ENCODE measurements at places on chromosomes 1 and 21.

GRCh38 chr21:44708866-44709425 is 2.4 kb downstream of the TSPEAR start:
- no peak for DNase-seq

GRCh38 chr1:43340559-43340958 is 2.9 kb downstream of the MPL start:
- no peak for DNase-seq

DNA sequence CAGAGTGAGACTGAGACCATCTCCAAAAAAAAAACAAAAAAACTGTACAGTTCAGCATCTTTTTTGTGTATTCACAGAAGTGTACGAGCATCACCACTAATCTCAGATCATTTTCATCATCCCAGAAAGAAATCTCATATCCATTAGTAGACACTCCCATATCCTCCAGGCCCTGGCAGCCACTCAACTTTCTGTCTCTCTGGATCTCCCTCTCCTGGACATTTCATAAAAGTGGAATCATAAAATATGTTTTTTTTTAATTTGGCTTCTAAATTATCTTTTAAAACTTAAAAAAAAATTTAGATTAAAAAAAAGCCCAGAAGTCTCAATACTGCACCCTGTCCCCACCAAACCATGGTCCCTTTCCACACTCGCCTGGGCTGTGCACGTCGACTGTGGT is 22.1 kb downstream of the RIPPLY3 start:
- DNase-seq: no peak

- DNase-seq: no peak
These were observed 14.5 kb downstream of the AXDND1 start for GRCh38 chr1:179380299-179380698.

GRCh38 chr1:167650269-167651160 is 20.5 kb downstream of the RCSD1 start:
- peak; percentile 47 for DNase-seq

DNA sequence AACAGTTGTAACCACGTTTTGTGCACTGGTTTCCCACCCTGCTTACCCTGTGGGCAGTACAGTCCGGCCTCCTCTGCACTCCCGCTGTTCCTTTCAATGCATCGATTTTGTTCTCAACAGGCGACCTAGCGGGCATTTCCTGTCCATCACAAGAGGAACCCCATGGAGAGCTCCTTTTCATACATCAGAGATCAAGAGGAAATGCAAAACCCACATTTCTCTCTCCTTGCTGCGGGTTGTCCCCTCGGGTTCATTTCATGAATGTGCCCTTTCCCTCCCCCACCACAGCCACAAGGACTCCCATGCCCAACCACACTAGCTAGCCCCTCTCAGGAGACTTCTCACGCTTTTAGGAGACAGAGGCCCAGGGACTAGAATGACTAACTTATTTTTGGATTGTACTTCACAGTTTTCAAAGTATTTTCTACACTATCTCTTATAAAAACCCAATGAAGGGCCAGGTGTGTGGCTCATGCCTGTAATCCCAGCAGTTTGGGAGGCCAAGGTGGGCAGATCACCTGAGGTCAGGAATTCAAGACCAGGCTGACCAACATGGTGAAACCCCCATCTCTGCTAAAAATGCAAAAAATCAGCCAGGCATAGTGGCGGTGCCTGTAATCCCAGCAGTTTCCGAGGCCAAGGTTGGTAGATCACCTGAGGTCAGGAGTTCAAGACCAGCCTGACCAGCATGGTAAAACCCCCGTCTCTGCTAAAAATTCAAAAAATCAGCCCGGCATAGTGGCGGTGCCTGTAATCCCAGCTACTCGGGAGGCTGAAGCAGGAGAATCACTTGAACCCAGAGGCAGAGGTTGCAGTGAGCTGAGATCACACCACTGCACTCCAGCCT is 18.4 kb downstream of the ATP1A4 start:
- no peak for DNase-seq

- DNase-seq: no peak
These were observed 134.3 kb upstream of the ATP1B1 start for GRCh38 chr1:168972225-168972624.

DNA sequence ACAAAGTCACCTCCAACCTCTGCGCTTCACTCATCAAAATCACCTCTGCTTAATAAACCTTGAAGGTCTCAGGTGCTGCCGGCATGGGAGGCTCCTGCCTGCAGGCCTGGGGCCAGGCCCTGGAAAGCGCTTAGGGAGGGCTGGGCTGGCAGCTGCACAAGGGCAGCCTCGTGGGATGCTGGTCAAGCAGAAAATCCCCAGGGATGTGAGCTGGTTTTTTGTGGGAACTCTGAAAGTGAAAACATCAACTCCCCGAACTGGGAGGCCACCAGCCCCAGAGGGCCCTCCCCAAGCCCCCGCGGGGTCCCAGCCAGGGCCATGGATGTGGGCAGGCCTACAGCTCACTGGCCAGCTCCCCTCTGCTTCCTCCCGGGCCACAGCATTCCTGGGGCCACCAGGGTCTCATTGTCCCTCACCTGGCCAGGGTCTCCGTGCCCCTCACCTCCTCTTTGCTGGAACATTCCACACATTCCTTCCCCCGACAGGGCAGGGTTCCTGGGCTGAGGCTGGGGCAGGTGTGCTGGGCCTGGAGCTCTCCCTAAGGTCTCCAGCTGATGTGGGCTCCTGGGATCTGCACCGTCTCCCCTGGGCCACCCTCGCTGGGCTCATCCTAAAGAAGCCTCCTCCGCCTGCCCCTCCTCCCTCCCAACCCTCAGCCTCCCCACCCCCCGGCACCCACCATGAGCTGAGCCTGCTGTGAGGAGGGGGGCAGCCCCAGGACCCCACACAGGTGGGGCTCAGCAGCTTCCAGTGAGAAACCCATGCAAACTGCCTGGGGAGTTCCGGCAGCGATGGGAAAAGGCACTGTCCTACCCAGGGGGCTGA is 36.0 kb upstream of the POFUT2 start:
- no peak for DNase-seq

DNA sequence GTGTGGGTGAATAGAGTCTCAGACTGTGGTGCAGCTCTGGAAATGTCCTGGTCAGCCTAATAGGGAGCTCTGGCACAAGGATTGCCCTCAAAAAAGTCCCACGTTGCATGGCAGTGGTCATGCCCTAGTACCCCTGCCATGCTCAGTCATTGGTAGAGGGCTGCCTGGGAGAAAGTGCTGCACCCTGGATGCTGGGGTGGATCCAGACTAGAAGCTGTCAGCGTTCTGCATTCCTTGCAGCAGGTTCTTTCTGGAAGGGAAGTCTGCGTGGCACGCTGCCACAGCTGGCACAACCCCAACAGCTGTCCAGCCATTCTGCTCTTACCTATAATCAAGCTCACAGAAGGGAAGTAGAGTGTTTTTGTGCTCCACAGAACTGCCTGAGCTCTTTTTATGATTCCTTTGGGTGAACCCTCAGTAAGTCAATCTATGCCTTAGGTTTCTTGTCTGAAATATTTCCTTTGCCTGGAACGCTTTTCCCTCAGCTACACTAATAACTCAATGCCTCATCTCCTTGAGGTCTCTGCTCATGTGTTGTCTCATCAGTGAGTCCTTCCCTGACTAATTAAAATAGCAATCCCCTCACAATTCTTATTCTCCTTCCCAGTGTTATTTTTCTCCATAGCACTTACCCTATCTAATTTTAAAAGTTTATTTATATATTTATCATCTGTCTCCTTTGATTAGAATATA is 61.5 kb upstream of the JAK1 start:
- peak; percentile 26 for DNase-seq

GRCh38 chr1:59126366-59126765 is 170.5 kb upstream of the FGGY start:
- no peak for DNase-seq

DNA sequence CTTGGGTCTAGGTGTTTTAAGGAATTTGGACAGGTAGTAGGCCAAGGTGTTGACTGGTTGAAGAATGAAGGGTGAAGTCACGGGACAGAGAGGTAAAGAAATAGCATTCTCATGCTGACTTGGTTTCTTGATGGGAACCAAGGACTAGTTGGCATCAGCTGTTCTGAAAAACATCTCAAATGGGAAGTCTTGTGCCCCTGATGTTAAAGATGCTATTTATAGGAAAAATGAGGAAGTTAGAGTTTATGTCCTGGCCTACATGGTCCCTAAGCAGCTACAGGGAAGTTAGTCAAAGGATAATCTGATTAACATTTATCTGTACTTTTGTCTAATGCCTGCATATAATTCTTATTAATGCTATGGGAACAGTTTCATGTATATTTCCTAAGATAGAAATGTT is 262.4 kb downstream of the HHIPL2 start:
- DNase-seq: no peak

GRCh38 chr1:21893046-21893805 is 43.9 kb downstream of the HSPG2 start:
- DNase-seq: no peak

GRCh38 chr1:43275826-43276620 is 6.2 kb downstream of the TMEM125 start:
- DNase-seq: no peak

GRCh38 chr1:90405726-90406125 is 311.4 kb downstream of the BARHL2 start:
- no peak for DNase-seq

DNA sequence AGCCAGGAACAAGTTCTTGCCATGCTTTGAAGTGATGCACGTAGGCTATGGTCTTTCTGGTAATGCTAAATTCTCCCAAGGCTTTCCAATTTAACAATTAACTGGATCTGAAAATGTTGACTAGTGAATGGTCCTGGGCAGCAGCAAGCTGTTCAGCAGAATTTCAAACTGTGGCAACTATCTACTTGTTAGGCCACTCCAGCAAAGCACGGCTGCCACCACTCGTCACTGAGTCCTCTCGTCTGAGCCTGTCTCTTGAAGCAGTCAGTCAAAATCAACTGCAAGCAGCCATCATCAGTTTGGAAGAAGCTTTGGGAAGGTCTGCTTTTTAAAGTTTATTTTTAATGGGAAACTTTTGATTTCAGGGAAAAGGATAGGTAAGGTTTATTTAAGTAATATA is 6.1 kb downstream of the FLVCR1 start:
- peak; percentile 23 for DNase-seq

GRCh38 chr1:170929835-170930554 is 5.3 kb upstream of the MROH9 start:
- peak; percentile 75 for DNase-seq

DNA sequence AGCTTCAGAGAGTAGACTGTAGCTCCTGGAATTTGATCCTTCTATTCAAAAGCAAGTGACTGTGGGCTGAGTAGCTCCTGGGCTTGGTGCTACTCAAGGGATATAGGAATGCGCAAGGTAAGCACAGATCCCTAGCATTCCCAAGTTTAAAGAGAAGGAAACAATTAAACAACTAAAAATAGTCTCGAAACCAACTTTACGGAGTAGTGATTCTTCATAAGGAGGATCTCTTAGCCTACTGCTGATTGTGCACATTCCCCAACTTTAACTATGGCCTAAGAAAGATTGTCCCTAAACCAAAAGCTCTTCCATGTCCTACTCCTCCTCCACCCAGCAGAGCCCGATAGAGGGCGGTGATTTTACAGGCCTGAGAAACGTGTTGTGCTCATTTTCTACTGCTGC is 226.5 kb upstream of the CAMK1G start:
- DNase-seq: no peak

DNA sequence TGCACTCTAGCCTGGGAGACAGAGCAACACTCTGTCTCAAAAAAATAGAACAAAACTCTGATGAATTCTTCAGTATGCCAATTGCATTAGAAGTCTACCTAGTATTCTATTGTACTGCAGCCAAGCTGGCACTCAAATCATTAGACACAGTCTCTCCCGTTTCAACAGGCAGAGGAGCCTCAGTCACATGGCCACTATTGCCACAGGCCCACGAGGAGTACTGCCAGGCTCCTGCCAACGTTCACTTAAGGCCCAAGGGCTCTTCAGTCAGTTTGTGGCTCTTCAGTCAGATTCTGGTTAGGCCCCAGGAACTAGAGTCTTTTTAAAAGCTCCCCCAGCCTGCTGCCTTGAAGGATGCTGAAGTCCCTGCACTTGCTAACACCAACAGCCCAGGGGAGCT is 73.4 kb downstream of the SH3BGR start:
- no peak for DNase-seq

DNA sequence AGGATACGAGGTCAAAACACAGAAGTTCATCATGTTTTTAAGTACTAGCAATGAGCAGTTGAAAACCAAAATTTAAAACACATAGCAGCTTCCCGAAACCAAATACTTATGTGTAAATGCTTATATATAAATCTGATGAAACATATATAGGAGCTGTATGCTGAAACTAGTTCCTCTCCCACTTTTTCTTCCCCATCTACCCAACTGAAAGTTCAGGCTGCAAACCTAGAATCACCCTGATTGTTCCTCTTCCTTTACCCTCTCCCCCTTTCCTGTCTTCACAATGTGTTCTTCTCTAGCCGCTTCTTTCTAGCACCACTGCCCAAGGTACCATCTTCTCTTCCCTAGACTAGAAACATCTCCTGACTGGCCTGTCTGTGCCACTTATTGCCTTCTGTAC is 90.6 kb downstream of the ST3GAL3 start:
- DNase-seq: no peak

- no peak for DNase-seq
These were observed 7.0 kb downstream of the IL12RB2 start for GRCh38 chr1:67314696-67315095.

- DNase-seq: no peak
These were observed 33.1 kb upstream of the SELENON start for GRCh38 chr1:25766721-25767436.

DNA sequence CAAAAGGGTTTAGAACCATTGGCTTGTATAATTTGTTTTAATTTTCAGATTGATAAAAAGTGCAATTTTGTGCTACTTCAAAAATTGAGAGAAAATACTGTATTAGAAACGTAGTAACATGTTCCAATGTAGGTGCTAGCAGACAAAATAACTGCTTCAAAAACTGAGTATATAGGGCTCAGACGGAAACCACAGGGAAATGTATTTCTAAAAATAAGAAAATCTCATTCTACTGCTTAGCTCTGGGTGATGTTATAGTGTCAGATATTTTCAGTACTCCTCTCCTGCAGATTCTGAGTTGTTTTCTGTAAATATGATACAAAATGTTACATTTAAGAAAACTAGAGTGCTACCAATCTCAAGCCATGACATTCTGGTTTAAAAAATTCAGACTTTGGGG is 55.4 kb downstream of the KCNK2 start:
- no peak for DNase-seq

GRCh38 chr1:72631449-72631848 is 349.1 kb upstream of the NEGR1 start:
- no peak for DNase-seq

DNA sequence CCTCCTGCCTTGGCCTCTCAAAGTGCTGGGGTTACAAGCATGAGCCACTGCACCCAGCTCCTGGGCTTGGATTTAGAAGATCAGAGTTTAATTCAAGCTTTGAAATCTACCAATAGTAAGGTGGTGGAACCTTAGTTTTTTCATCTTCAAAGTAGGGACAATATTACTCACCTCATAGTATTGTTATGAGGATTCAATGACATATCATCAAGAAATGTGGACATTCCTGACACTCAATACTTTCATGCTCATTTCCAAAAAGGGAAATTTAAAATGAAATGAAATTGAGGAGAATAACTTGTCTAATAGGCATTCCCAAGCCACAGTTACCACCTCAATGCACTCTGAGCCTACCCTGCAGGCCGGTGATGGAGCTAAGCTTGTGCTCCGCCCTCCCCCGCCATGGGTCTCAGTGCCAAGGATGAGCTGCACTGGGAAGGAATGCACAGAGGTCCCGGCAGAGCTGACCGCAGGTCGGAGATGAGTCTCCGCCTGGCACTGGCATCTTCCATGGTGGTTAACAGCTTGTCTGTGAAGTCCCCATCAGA is 56.5 kb upstream of the BCAR3 start:
- DNase-seq: no peak
